GDM1 (cell line): ENCODE measurements at places on chromosomes 13 and 19.

DNA sequence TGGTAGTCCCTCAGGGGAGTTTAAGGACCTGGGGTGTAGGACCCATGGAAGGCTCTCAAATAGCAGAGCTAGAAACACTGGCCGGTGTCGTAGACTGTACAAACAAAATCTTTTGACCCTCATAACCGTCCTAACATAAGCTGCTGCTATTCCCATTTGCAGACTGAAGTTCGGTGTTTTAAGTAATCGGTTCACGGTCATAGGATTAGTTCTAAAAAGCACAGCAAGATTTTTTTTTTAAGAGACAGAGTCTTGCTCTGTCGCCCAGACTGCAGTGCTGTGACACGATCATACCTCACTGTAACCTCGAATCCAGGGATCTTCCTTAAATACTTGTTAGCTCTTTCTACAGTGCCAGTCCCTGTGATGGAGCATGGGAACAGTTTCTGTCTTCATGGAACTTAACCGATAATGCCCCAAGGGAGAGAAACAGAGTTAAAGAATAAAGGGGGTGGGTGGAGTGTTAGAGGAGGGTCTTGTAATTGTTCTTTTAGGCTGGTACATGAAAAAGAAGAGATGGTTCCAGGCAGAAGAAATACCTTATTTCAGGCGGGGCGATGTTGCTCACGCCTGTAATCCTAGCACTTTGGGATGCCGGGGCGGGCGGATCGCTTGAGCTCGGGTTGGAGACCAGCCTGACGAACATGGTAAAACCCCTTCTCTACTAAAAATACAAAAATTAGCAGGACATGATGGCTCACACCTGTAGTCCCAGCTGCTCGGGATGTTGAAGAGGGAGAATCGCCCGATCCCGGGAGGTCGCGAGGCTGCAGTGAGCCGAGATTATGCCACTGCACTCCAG lies 475 bp upstream of the ZC3H4 start:
- DNase-seq, result no peak

GRCh38 chr13:75049735-75050335 lies 432.1 kb downstream of the TBC1D4 start:
- DNase-seq, result no peak

DNA sequence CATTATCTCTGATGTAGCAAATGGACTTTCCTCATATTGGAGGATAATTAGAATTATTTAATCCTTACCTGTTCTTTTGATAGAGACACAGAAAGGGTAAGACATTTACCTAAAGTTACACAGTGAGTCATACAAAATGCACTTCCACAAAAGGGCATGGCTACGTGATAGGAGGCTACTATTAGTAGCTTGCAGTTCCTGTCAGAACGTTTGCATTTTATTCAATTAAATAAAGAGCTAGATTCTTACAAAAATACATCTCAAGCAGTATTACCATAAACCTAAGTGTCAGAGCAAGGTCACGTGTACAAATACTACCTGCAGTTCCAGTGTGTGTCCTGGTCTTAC lies 120.6 kb downstream of the ESD start:
- DNase-seq, result no peak

DNA sequence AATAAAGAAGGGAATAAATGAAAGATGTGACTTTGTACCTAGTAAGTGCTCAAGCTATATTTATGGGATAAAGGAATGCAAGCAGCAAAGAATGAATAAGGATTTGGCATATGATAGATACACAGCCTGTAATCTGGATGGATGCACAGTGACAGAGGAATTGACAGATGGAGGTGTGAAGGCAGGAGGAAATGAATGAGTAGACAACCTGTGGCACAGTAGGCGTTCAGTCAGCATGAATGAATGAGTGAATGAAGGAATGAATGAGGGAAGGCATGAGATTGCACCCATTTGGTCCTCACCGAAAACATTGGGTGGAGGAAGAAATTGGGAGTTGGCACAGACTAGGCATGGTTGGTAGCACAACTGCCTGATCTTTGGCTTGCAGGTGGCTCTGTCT lies 4.8 kb upstream of the PSMD8 start:
- no peak for DNase-seq

- no peak for DNase-seq
Measured at GRCh38 chr13:89923736-89924135, 1423.8 kb upstream of the MIR17HG start.

GRCh38 chr13:52852444-52852843 lies 4.0 kb upstream of the PCDH8 start:
- DNase-seq, result no peak

- DNase-seq, result no peak
Measured at GRCh38 chr13:71865874-71866334, 1.1 kb downstream of the DACH1 start.

- DNase-seq, result no peak
Measured at GRCh38 chr13:80265348-80265747, 75.6 kb downstream of the SPRY2 start.

- no peak for DNase-seq
Measured at GRCh38 chr13:98543378-98544103, 33.4 kb downstream of the STK24 start.

DNA sequence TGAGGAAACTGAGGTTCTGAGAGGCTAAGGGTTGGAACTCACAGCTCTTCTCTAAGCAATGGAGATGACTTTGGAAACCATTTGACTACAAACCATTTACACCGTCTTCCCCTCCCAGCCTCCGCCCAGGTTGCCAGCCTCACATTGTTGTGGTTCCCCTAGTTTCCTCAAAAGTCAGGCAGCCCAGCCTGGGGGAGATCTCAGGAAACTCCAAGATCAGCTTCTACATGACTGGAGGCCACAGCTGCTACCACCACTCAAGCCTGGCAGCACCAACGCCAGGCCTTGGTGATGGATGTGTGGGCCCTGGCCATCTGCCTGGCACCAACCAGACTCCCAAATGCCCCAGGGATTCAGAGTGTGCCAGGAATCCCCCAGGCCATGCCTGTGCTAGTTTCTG lies 207.9 kb downstream of the TSHZ3 start:
- DNase-seq, result no peak

DNA sequence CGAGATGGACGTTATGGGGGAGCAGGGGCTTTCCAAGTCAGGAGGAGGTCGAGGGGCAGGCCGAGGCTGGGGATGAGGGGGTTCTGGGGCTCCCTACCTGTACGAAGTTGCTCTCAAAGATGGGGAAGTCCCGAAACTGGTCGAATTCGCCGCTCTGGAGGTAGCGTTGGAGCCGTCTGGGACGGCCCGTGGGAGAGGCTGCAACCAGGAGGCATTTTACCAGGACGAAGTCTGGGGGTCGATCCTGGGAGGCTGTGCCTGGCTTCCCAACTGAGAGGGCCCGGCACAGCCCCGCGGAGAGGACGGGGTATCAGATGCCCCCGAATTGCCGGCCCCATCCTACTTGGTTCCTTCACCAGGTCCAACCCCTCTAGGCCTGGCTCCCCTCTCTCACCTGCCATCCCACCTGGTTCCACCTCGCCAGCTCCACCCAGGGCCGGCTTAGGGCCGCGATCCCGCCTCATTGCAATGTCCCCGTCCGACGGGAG lies 527 bp upstream of the EMC10 start:
- no peak for DNase-seq
